Fibroblast of villous mesenchyme (primary cell): ENCODE measurements at places on chromosomes 4 and X.

DNA sequence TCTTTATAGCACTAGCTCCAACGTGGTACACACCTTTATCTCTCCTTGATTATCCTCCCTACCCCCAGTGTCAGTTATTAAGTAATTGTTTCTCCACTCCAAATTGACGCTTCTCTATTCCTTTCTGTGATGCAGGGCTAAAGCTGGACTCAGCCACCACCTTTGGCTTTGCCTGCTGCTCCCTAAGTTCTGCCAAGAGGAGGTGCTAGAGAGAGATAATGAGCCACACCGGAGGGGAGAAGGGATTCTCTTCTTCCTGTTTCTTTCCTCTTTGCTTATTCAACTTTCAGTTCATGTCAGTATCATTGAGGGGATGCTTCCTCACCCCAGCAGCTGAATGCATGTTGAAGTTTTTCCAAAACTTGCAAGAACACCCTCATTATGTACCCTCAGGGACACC, 176.5 kb downstream of the GBA3 start:
- no peak for DNase-seq

- DNase-seq: no peak
These were observed 127.2 kb upstream of the GPC4 start for GRCh38 chrX:133542476-133542875.

DNA sequence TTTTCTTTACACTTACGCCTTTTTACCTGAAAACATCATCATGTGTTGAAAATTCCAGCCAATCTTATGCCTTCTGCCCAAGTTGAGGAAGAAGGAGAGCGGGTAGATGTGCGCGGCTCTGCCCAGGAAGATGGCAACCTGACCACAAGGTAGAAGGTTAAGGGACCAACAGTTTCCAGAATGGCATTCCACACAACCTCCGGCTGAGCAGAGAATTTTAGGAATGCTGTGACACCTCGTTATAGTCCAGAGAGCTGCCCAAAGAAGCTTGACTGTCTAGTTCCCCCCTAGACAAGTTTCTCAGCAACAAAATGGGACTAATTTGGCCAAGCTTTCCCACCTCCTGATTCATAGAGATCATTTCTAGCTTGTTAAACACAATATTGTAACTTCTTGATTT, 75.1 kb downstream of the CHST7 start:
- DNase-seq: no peak

- DNase-seq: no peak
These were observed 34.3 kb downstream of the ENPEP start for GRCh38 chr4:110510277-110510676.

DNA sequence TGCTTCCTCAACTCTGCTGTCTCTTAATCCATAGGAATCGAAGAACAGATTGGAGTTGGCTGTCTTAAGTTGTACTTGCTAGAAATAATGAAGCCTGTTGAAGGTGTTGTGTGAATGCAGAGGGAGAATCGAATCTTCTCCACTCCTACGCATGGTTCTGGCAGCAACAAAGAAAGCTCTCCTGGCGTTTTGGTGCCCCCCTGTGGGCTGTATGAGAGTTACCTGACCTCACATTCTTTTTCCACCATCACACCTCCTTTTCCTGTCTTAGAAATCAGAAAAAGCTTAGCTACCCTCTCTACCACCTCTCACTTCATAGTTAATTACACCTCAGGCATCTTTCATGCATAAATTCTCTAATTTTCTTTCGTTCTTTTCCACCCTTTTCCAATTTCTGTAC, 16.3 kb downstream of the KLF8 start:
- peak; percentile 43 for DNase-seq

GRCh38 chrX:39491548-39492297, 606.0 kb downstream of the BCOR start:
- DNase-seq: no peak

- DNase-seq: no peak
These were observed 411.9 kb upstream of the EDA2R start for GRCh38 chrX:67050760-67051159.

DNA sequence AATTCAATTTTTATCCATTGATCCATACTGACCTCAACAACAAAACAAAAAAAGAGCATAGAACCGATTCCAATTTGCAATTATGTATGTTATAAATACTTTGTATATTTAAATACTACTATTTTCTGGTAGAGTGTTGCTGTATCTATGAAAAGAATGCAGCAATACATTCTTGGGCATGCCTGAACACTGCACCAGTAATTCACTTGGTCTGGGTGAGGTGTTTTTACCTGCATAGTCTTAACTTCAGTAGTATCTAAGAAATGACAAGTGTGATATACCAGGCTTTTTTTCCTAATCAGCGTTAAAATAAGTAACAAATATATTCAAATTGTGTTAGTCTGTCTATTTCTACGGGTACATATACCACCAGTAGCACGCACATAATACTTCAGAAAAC, 120.2 kb downstream of the KLHL13 start:
- DNase-seq: no peak

DNA sequence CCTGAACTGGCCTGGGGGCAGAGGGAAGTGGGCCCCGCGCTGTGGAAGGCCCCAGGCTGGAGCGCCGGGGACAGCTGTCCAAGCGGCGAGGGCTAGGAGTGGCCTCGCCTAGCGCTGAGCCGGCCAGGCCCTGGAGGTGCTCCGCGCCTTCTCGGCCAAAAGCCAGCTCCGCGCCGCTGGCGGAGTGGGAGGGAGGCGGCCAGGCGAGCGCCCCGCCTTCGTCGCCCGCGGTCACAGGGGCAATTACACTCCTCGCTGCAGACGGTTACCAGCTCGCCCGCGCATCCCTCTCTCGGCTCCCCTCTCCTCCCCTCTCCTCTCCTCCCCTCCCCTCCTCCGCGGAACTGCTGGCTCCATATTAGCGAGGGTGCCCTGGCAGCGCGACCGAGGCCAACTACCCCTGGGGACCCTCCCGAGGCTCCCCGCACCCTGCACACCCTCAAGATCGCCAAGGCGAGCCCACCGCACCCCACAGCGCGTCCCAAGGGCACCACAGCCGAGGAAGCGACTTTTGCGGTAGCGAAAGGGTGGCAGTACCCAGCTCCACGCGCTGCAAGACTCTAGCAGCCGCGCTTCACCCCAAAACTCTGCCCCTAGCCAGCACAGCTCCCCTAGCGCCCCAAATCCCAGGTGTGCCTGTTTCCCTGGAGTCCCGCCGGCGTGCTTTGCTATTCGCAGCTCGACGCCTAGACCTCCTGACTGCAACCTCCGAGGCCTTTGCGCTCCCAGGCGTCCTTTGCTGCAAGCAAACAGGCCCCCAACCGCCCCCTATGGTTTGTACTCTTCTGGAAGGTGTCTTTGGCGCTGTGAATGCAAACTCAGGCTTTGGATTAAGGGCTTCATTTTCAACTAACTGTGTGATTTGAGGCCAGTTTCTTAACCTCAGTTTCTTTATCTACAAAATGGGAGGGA, 91.4 kb downstream of the BCOR start:
- peak; percentile 21 for DNase-seq

GRCh38 chr4:53804719-53805118, 213.4 kb upstream of the LNX1 start:
- no peak for DNase-seq

DNA sequence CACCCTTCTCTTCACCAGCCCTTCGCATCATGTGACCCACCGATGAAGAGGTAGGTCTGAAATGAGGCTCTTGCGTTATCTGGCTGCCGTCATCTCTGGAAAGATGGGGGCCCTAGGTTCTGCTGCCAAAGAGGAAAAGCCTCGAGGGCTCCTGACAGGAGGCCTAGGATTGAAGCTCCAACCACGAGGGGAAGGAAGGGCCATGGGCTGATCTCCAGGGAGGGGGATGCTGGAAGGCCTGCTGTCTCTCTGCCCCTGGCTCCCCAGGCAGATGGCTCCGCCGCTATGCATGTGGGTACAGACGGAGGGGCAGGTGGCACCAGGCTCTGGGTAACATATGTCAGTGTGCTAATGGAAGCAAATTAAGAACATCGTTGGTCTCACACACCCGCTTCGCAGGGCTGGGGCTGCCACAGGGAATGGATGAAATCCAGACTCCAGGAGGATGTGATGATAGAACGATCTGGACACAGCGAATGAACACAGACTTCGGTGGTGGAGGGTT, 44.9 kb downstream of the AFAP1 start:
- DNase-seq: no peak

DNA sequence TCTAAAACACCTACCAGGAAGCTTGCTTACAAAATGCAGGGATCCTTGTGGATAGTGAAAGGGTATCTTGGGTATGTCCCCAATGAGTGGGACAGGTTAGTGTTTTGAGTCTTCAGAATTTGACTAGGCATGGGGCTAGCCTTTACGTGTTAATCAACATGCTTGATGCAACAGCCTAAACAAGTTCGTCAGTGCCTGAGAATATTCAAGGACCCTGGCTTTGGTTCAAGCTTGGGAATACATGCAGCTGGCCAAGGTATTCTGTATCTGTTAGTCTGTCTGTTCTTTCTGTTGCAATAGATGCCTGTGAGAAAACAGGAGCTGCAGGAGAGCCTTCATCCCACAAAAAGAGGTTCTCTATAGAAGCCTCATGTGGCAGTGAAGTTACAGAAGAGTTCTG, 149.5 kb downstream of the CCNG2 start:
- DNase-seq: no peak

DNA sequence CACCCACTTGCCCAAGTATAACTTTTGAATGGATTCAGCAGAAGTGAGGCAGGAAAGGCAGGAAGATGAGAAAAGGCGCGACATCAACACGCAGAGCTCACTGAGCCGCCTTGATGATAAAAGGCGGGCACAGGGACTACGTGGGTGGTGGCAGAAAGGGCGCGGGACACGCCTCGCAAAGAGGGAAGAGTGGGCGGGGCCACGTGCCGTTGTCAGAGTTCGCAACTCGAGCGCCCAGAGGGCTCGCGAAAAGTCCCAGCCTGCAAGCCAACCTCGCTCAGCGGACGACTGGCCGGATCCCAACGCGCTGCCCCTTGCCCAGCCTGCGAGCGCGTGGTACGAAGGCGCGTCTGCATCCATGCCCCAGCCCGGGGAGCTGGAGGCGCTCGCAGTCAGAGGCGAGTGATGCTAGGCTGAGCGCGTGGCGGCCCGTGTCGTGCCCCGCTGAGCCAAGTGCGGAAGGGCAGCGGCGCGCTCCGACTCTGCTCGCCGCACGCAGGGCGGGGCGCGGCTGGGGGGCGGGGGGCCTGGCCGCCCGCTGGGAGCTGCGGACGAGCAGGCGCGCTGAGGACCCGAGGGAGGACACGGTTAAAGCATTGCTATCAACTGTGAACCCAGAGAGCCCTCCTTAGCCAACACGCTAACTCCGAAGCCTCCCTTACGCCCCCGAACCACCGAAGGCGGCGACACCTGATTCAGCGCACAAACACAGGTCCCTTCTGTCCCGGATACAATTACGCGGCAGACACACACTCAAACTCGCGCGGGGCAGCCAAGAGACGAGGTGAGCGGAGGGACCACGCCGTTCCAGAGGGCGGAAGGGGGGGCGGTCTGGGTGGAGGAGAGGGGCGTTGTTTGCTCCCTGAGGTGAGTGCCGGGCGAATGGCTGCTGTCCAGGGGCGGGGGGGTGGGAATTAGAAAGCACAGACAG, at the start of gene UGT8:
UGT8 (plus strand) TSS at position 617 of the 931 bp plus-strand sequence. CDS start 24,074 bp downstream, outside the sequence.
- DNase-seq: no peak

- DNase-seq: peak; percentile 5
These were observed 239.7 kb upstream of the NOCT start for GRCh38 chr4:138775890-138776289.

DNA sequence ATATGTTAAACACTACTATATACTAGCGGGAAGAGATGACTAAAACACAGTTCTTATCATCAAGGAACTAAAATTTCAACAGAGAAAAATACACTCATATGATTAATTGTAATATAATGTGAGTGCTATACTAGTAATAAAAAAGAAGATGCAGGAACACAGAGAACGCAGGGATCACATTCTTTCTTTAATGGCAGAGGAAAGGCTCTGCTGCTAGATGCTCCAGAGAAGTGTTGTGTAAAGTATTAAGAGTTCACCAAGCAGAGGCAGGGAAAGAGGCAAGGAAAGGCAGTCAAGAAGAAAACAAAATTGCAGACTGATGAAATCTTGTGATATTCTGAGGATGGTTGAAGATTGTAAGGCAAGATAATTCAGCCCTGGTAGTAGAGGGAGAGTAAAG, 394.7 kb downstream of the PDGFC start:
- peak; percentile 57 for DNase-seq

DNA sequence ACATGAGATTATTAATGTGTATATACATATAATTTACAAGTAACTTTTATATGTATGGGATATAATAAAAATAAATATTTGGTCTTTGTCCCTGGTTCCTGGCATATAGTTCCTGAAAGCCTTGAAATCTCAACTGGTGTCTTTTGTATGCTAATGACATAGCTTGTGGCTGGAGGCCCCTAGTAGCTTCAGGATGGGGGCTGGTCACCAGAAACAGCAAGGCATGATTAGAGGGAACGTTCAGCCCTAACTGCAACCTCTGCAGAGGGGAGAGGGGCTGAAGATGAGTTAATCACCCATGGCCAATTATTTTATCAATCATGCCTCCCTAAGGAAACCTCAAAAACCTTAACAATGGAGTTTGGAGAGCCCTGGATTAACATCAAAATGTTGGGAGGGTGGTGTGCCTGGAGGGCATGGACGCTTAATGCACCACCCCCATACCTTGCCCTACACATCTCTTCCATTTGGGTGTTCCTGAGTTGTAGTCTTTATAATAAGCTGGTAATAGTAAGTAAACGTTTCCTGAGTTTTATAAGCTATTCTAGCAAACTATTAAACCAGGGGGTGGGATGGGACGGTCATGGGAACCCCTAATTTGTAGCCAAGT, 21.3 kb downstream of the PIN4 start:
- DNase-seq: no peak

DNA sequence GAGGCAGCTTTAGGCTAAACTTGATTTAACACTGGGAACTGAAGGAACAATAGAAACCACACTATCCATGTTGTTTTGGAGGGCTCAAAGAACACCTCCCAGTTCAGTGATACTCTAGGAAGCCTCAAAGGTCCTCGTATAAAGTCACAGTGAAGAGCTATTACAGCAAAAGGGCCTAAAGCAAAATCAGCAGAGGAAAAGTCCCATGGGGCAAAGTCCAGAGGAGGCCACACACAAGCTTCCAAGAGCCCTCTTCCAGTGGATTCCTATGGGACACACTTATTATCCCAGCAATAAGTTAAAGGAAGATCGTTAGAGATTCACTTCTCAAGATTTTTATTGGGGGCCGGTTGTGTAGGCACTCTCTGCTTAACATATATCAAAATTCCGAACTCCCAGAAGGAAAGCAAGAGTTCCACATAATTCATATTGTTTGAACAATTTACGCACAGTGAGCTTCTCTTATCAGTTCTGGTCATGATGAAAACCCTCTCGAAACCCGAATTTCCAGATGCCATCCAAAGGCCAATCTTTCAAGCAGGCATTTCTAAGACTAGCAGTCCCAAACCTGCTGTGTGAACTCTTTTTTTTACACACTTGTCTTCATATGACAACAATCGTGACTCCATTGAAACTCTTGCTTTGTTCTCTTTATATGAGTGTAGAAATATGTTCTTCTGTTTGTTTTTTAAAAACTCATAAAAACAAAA, 53.7 kb downstream of the ANXA5 start:
- DNase-seq: no peak

DNA sequence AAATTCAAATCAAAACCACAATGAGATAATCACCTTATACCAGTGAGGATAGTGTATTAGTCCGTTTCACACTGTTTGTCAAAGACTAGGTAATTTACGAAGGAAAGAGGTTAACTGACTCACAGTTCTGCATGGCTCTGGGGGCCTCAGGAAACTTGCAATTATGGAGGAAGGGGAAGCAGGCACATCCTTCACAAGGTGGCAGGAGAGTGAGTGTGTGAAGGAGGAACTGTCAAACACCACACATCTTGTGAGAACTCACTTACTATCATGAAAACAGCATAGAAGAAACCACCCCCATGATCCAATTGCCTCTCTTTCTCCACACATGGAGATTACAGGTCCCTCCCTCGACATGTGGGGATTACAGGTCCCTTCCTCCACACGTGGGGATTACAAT, 54.7 kb upstream of the TRPC5 start:
- no peak for DNase-seq
